Osteocyte (in vitro differentiated cells): ENCODE measurements at places on chromosomes 12 and 14. TPM values are rescaled to one million over a fixed set of nuclear protein-coding genes. Genes with fewer than 3 reads are reported as not detected.

GRCh38 chr12:81992461-81992860 is 233.3 kb upstream of the PPFIA2 start:
- H3K36me3 ChIP-seq = no peaks in the 10 kb centered on the region
- H3K4me3 ChIP-seq = no peak overlapping the region
- H3K27ac ChIP-seq = no peak overlapping the region
- no peaks in the 10 kb centered on the region for H3K4me1 ChIP-seq
- no peak for DNase-seq
- H3K27me3 ChIP-seq = no peaks in the 10 kb centered on the region

DNA sequence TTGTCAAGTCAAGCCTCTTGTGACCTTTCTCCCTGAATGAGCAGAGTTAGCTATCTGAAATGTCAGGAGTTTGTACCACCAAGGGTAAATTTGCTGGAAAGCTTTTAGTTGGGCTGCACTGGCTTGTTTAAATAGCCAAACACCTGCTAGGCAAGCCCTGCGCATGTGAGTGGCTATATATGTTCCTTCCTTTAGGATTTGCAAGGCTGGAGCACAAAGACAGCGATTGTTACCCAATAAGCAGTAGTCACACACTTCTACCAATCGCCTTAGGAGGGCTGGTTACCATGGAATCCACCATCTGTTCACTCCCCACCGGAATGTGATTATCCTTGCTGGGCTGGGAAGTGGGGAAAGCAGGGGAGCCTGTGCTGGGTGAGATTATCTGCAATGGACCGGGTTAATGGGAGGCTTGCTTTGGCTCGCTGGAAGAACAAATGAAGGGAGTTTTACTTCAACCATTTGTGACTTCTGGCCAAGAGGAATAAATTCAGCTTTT is 102.5 kb downstream of the FGD4 start:
- H3K4me1 ChIP-seq = peaks cover 20% of the 10 kb centered on the region
- no peak overlapping the region for H3K27ac ChIP-seq
- no peaks in the 10 kb centered on the region for H3K27me3 ChIP-seq
- no peaks in the 10 kb centered on the region for H3K36me3 ChIP-seq
- no peak overlapping the region for H3K4me3 ChIP-seq

GRCh38 chr12:132392389-132393244 is 63.2 kb upstream of the GALNT9 start:
- H3K36me3 ChIP-seq = no peaks in the 10 kb centered on the region
- H3K27me3 ChIP-seq = peaks cover 6% of the 10 kb centered on the region
- no peaks in the 10 kb centered on the region for H3K4me1 ChIP-seq
- no peak for DNase-seq
- H3K27ac ChIP-seq = no peak overlapping the region

DNA sequence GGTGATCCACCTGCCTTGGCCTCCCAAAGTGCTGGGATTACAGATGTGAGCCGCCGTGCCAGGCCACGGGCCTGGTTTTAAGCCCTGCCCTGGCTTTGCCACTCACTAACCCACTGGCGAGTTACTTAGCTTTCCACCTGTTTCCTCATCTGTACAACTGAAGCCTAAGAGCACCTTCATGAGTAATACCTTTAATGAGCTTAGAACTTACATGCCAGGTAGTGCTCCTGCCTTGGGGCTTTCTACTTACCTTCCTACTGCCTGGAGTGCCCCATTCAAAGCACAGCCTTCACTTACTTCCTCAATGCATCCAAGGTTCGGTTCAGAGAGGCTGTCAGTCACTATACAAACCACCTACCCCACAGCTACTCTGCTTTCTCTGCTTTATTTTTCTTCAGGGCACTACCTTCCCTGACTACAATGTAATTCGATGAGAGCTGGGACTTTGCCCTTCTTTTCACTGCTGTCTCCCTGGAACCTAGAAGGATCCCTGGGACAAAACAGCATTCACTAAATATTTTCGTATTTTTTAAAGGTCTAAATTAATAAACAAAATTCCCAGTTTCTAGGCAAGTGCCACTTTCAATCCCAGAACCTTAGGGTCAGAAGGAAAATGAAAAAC is 13.8 kb downstream of the ZCCHC8 start:
- no peak overlapping the region for H3K4me3 ChIP-seq
- H3K4me1 ChIP-seq = peaks cover 9% of the 10 kb centered on the region
- peak; percentile 62 for DNase-seq
- peaks cover 53% of the 10 kb centered on the region for H3K36me3 ChIP-seq
- H3K27me3 ChIP-seq = no peaks in the 10 kb centered on the region
- no peak overlapping the region for H3K27ac ChIP-seq

DNA sequence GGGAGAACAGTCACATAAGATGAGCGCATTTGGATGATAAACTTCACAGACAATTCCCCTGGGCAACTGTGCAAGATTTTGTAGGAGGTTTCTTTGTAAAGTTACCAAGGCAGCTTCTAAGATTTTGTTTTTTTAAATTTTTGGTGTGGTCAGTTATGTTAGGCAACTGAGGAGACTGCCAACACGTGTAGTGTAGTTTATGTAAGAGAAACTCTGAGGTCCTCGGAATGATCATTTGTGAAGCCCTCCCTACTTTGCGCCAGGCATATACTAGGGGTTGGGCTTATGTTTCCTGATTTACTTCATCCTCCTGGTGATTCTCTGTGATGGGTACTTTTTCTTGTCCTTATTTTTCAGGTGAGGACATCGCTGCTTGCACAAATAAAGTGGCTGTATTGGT is 433.6 kb downstream of the TMEM132D start:
- H3K4me1 ChIP-seq = no peaks in the 10 kb centered on the region
- no peaks in the 10 kb centered on the region for H3K27me3 ChIP-seq
- H3K36me3 ChIP-seq = no peaks in the 10 kb centered on the region
- no peak overlapping the region for H3K4me3 ChIP-seq
- no peak overlapping the region for H3K27ac ChIP-seq

DNA sequence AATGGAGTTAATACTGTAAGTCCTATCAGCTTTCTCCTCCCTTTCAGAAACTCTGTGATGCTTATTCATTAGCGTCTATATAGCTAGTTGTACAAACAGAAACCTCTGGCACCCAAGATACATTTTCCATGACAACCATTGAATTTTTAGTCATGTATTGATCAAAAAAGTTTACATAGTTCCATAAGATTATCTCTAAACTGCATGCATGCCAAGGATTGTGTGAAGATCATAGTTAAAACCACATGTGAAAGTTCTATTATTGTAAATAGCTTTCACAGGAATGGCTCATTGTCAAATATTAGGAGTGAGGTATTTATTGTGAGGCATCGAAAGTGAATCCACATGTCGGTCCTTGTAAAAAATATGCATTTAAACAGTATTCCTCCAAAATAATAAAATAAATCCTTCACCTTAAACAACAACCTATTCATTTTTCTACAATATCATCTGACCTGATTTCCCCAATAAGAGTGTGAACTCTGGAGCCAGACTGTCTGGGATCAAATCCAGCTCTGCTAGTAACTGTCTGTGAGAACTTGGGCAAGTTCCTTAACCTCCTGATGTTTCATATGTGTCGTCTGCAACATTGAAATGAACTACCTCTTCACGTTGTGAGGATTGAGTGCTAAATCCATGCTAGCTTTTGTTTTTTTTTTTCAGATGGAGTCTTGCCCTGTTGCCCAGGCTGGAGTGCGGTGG is 10.6 kb upstream of the CDKL1 start:
- H3K27me3 ChIP-seq = no peaks in the 10 kb centered on the region
- no peak for DNase-seq
- H3K4me3 ChIP-seq = no peak overlapping the region
- no peak overlapping the region for H3K27ac ChIP-seq
- peaks cover 6% of the 10 kb centered on the region for H3K36me3 ChIP-seq
- H3K4me1 ChIP-seq = peaks cover 21% of the 10 kb centered on the region

DNA sequence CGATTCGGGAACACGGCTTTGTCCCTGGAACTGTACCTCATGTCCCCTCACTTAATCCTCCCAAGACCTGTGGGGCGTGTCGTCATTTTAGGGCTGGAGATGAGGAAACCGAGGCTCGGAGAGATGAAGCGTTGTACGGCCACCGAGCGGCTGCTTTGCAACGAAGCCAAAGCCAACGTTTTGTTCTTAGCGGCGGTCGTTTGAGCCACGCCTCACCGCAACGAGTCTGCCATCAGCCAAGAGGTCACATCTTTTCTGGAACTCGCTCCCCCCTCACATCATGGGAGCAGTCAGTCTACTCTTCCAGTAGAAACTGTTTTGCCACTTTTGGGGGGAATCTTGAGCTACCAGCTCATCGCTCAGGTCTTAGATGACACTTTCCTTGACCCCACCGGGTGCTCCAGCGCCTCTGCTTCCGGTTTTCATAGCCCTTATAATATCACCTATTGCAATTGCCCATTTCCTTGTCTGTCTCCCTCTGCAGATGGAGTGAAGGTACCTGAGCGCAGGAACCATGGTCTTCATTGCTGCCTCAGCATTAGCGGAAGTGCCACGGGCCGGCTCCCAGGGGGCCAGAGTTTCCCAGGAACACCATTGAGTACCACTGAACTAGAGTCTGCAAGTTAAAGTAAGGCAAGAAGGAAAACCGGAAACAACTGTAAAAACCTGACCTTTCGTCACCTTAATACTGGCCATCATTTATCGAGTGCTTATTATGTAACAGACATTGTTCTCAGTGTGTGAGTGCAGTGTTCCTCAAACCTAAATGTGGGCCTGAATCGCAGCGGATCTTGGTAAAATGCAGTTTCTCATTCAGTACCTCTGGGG is 19.6 kb downstream of the NINJ2 start:
- DNase-seq = no peak
- H3K27me3 ChIP-seq = no peaks in the 10 kb centered on the region
- H3K36me3 ChIP-seq = no peaks in the 10 kb centered on the region

GRCh38 chr14:101854366-101854765 is 92.9 kb downstream of the PPP2R5C start:
- no peak overlapping the region for H3K4me3 ChIP-seq
- H3K27ac ChIP-seq = no peak overlapping the region
- peak; percentile 71 for DNase-seq
- peaks cover 14% of the 10 kb centered on the region for H3K36me3 ChIP-seq
- no peaks in the 10 kb centered on the region for H3K27me3 ChIP-seq
- peaks cover 31% of the 10 kb centered on the region for H3K4me1 ChIP-seq

GRCh38 chr12:96570579-96570978 is 81.2 kb downstream of the CFAP54 start:
- H3K27ac ChIP-seq = no peak overlapping the region
- H3K36me3 ChIP-seq = no peaks in the 10 kb centered on the region
- no peak overlapping the region for H3K4me3 ChIP-seq
- DNase-seq = no peak
- peaks cover 2% of the 10 kb centered on the region for H3K4me1 ChIP-seq
- peaks cover 65% of the 10 kb centered on the region for H3K27me3 ChIP-seq

- H3K27me3 ChIP-seq = no peaks in the 10 kb centered on the region
- DNase-seq = no peak
- peaks cover 43% of the 10 kb centered on the region for H3K36me3 ChIP-seq
- no peak overlapping the region for H3K27ac ChIP-seq
Measured at GRCh38 chr12:132075714-132076553, 68.2 kb downstream of the DDX51 start.

DNA sequence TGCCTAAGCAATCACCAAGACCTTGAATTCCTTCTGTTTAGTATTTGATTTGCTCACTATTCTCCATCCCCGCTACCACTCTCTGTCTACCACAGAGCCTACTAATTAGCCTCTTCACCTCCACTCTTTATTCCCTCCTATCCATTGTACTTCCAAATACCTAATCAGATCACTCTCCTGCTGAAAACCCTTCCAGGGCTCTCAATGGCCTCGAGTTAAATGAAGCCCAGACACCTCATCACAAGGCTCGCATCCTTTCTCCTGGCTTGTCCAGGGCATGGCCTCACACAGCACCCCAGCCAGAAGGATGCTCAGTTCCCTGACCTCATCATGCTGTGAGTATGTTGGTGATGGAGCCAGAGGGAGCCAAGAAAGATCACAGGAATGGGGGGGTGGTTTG is 71.4 kb upstream of the PRMT8 start:
- no peak overlapping the region for H3K4me3 ChIP-seq
- no peak overlapping the region for H3K27ac ChIP-seq
- H3K27me3 ChIP-seq = no peaks in the 10 kb centered on the region
- no peaks in the 10 kb centered on the region for H3K4me1 ChIP-seq

GRCh38 chr12:87025976-87026375 is 769.8 kb upstream of the MGAT4C start:
- H3K27me3 ChIP-seq = no peaks in the 10 kb centered on the region
- H3K4me3 ChIP-seq = no peak overlapping the region
- no peak overlapping the region for H3K27ac ChIP-seq
- DNase-seq = no peak

DNA sequence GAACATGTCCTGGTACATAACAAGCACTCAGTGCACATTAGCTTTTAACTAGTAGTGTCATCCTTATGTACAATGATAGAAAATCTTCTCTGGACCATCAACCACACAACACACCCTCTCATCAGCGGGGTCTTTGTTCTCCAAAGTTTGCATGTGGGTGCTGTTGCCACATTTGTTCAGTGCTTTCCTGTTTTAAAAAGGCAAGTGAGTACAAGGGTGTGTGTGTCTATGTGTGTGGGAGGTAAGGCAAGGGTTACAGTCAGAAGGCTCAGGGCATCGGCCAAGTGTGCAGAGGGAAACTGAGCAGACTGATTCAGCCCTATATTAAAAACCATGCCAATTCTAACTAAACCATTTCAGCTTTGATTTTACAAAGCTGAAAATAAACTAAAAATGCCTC is 17.9 kb downstream of the KRT76 start:
- no peak for DNase-seq
- no peak overlapping the region for H3K27ac ChIP-seq
- no peaks in the 10 kb centered on the region for H3K4me1 ChIP-seq
- H3K4me3 ChIP-seq = no peak overlapping the region
- no peaks in the 10 kb centered on the region for H3K36me3 ChIP-seq

- no peak for DNase-seq
- H3K27me3 ChIP-seq = peaks cover 39% of the 10 kb centered on the region
- no peaks in the 10 kb centered on the region for H3K4me1 ChIP-seq
- H3K27ac ChIP-seq = no peak overlapping the region
- no peak overlapping the region for H3K4me3 ChIP-seq
Measured at GRCh38 chr12:82525616-82526015, 161.1 kb upstream of the TMTC2 start.

GRCh38 chr12:3119756-3120601 is 42.8 kb downstream of the TSPAN9 start:
- H3K27me3 ChIP-seq = no peaks in the 10 kb centered on the region
- peaks cover 16% of the 10 kb centered on the region for H3K36me3 ChIP-seq
- peak overlapping the region; percentile 73 for H3K27ac ChIP-seq
- peak overlapping the region; percentile 10 for H3K4me3 ChIP-seq
- H3K4me1 ChIP-seq = peaks cover 73% of the 10 kb centered on the region

KRT6B gene
- total RNA-seq = not detected in 2 replicates

MYO1H gene
- total RNA-seq = not detected in 2 replicates

CPNE8 gene
- 8.7 and 11.1 TPM in 2 replicates for total RNA-seq

MYRFL gene
- total RNA-seq = 0.13 TPM in 1 of 2 replicates, not detected in the other

KIF5A gene
- 0.43 and 0.73 TPM in 2 replicates for total RNA-seq

VASH1 gene
- total RNA-seq = 18.9 and 19.5 TPM in 2 replicates

LALBA gene
- total RNA-seq = not detected in 2 replicates

HOXC6 gene
- total RNA-seq = not detected in 2 replicates

SIX6 gene
- total RNA-seq = not detected in 2 replicates

CEBPE gene
- total RNA-seq = not detected in 2 replicates

OR4K5 gene
- not detected in 2 replicates for total RNA-seq

RFX4 gene
- not detected in 2 replicates for total RNA-seq

MTERF2 gene
- total RNA-seq = 12.1 and 12.5 TPM in 2 replicates

TEX52 gene
- not detected in 2 replicates for total RNA-seq

GLIPR1L1 gene
- not detected in 2 replicates for total RNA-seq
